ENCODE measurements at places on chromosomes 6 and 20. TPM values are rescaled to one million over a fixed set of nuclear protein-coding genes. Genes with fewer than 3 reads are reported as not detected.

Gene TAGAP
- total RNA-seq, result 0.39 TPM

Gene BPIFA1
- total RNA-seq, result not detected

Gene HMGCLL1
- not detected for total RNA-seq

Gene RBPJL
- total RNA-seq, result not detected

Gene LY6G5C
- not detected for total RNA-seq

Gene ZNF334
- total RNA-seq, result 12.2 TPM

Gene IL20RA
- total RNA-seq, result not detected

Gene MAFB
- total RNA-seq, result 79.3 TPM

Gene BANF2
- not detected for total RNA-seq

Gene REM1
- not detected for total RNA-seq

Gene NINL
- total RNA-seq, result 23.6 TPM

Gene PHF3
- total RNA-seq, result 73.8 TPM

Gene TMEM74B
- total RNA-seq, result not detected

Gene SSTR4
- total RNA-seq, result 0.43 TPM

Gene FKBP1C
- total RNA-seq, result 2.0 TPM

Gene UCKL1
- total RNA-seq, result 21.6 TPM

Gene OR2H1
- total RNA-seq, result not detected

Gene ANKEF1
- total RNA-seq, result 5.5 TPM

Gene RIMS1
- not detected for total RNA-seq

Gene DNMT3B
- total RNA-seq, result 2.9 TPM

Gene METTL24
- total RNA-seq, result not detected

Gene MUC21
- total RNA-seq, result not detected

Gene EEF1A2
- total RNA-seq, result 11.0 TPM

Gene DAAM2
- total RNA-seq, result 0.22 TPM

Gene EEF1A1
- total RNA-seq, result 13,253 TPM

Data from placental epithelial cell (primary cell).